Foreskin melanocyte (primary cell): ENCODE measurements at places on chromosomes 16 and 17.

DNA sequence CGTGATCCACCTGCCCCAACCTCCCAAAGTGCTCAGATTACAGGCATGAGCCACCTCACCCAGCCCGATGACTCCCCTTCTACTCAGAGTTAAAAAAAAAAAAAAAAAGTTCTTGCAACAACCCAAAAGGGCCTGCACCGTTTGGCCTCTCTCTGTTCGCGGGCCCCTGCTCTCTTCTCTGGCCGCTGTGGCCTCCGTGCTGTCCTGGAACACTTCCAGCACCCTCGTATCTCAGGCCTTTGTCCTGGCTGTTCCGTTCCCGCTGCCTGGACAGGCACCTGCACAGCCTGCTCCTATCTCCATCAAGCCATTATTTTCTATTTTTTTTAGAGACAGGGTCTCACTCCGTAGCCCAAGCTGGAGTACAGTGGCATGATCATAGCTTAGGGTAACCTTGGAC, 10.8 kb downstream of the MYO1C start:
- DNase-seq, result no peak

- DNase-seq, result no peak
Observed at GRCh38 chr16:66853261-66854139, 9.3 kb downstream of the CA7 start.

DNA sequence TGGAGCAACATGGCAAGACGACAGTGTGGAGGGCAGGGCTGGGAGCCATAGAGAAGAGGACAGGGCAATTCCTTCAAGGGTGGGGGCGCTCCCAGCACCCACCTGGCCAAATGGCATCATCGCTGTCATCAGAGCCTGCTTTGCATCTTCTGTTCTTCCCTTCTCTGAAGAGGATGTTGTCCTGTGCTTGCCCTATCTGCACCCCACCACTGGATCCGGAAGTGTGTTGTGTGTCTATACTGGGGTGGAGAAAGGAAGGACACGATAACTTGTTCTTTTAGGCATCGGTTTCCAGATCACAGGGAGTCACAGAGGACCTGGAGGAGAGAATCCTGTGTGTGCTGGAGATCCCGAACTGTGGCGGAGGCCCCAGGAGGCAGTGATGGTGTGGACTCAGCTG, 25.7 kb upstream of the ANKRD40CL start:
- DNase-seq, result no peak

GRCh38 chr17:18257268-18257981, 1.1 kb downstream of the FLII start:
- DNase-seq, result no peak

GRCh38 chr16:64150193-64150592, 971.7 kb downstream of the CDH11 start:
- no peak for DNase-seq

DNA sequence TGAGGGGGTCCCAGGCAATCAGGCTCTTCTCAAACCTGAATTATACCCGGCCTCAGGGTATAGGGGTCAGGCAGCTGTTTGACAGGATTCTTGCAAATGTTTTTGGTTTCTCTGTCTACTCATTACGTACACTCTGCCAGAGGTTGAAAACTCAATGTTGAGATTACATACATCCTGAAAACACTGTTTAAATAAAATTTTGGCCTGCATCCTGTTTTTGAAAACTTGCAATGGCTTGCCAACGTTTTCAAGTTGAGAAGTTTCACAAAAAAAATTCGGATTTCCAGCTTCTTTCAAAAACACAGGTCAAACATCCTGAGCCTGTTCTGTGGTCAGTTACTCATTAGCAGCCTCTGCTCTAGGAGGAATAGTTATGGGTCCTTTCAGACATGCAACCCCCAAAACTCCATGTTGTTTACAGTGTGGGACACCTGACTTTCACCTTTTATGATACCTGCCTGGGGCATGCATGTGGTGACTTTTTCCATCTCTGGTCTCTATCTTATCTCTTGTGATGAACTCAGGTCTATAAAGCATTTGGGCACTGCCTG, 577.8 kb downstream of the WWOX start:
- no peak for DNase-seq

GRCh38 chr16:4081521-4082021, 34.7 kb downstream of the ADCY9 start:
- no peak for DNase-seq

DNA sequence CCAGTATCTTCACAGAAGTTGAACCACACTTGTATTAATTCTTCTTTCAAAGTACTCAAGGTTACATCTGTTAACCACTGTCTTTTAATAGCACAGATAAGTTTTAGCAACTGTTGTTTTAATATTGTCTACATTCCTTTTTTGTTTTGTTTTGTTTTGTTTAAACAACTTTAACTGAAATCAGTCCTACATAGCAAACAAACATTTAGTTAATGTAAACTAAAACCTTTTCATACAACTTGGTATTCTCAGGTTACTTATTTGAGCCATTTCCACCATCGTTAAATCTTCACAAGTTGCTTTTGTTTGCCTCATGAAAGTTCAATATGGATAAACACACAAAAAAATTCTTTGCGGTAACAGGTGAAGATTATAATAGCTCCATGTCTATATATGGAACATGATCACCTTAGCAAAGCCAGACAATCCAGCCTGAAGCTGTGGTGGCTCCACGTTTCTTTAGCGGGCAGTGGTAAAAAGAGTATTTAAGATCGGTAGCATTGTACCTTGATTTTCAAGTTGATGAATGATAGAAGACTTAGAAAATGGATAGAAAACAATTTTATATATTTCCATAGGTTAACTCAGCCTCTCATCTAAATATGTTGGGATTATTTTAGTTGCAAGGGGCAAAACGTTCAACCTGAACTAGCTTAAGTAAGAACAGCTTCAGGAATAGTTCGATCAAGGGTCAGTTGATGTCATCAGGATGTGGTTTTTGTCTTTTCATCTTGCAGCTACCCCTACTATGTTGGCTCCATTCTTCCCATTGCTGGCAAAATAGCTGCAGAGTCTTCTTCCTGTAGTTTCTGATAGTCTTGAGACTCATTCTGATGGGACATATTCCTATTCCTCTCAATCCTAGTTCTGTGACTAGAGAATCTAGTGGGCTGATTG, 182.8 kb downstream of the FTO start:
- DNase-seq, result no peak

GRCh38 chr17:3029213-3029913, 34.0 kb downstream of the OR1D5 start:
- no peak for DNase-seq

DNA sequence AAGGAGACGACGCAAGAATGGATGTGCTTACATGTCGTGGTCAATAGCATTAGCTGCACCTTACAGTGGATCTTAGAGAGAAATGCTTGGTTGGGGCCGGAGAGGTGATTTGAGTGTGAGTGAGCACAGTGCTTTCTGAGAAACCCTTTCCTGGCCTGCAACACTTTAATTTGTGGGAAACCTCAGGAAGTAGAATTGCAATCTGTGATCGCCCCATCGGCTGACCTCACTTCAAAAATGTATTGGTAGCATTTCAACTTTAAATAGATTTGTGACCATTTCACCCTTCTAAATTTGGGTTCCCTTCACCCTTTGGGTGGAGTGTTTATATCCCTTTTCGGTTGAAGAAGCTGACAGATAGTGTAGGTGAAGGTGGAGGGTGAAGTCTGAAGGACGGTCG, 13.2 kb downstream of the PRKCB start:
- DNase-seq, result no peak

GRCh38 chr16:88785106-88785924, at the start of gene PIEZO1:
Gene PIEZO1, minus strand, starts transcription at chr16:88785220. Its CDS starts 256 bp downstream, at chr16:88784964.
- no peak for DNase-seq

- no peak for DNase-seq
Observed at GRCh38 chr17:27649929-27650328, 18.9 kb downstream of the LGALS9 start.

GRCh38 chr17:8798176-8798845, 854 bp downstream of the MFSD6L start:
- DNase-seq, result no peak

GRCh38 chr16:77591347-77591746, 131.0 kb upstream of the NUDT7 start:
- no peak for DNase-seq

DNA sequence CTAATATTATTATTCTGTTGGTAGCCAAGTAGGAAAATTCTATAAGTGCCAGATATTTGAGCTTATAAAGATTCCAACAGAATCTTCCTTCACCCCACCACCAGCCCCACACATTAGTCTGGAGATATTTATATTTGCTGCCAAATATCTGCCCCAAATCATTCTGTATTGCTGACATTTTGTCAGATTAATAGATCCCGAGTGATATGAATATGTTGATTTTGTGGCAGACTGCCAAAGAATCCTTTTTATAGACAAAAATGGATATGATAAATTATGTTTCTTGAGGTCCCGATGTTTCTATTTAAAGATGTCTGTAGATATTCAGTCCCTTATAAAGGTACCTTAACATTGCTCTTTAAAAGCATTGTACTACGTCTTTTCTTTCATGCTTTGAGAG, 162.2 kb upstream of the KCNJ16 start:
- DNase-seq, result no peak

DNA sequence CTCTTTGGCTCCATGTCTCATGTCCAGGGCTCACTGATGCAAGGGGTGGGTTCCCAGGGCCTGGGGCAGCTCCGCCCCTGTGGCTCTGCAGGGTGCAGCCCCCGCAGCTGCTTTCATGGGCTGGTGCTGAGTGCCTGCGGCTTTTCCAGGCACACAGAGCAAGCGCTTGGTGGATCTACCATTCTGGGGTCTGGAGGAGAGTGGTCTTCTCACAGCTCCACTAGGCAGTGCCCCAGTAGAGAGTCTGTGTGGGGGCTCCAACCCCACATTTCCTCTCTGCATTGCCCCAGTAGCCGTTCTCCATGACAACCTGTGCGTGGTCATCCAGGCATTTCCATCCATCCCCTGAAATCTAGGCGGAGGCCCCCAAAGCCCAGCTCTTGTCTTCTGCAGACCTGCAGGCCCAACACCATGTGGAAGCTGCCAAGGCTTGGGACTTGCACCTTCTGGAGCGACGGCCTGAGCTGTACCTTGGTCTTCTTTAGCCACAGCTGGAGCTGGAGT, 5.2 kb downstream of the IL32 start:
- no peak for DNase-seq

DNA sequence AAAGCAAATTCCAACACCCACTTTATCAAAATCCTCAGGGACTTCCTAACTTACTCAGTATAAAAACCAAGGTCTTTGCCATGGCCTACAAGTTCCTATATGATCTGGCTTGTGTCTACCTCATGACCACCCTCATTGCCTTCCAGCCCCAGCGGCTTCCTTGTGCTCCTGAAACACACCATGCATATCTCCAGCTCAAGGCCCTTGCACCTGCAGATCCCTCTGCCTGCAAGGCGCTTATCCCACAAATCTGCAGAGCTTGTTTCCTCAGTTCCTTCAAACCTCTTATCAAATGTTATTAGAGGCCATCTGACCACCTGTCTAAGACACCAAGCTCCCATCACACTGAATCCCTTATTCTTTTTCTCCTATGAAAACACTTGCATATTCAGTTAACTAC, 2.6 kb downstream of the BBS2 start:
- DNase-seq, result no peak

GRCh38 chr17:8005967-8006730, 3.7 kb downstream of the GUCY2D start:
- no peak for DNase-seq

DNA sequence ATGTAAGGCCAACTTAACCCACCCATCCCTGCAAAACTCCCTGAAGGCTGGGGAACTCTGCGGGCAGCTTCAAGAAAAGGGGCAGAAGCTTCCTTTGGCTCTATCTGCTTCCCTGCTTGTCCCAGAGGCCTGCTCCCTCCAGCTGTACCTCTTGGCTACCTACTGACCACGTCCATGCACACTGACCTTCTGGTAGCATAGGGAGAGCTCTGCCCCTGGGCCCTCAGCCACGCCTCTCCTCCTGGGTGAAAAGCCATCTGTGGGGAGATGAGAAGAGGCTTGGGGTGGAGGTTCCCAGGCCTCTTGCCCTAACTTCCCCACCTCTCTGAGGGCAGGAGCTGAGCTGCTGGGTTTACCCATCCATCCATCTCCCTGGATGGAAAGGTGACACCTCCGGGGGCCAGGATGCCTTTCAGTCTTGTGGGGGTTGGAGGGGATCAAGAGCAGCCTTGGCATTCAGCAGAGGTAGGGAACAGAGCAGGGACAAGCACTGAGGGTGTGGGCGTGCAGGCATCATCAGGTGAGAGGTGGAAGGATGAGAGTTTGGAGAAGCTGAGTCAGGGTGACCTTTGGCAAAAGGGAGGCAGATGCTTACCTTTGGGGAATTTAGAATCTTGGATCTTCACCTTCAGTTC, 23.4 kb upstream of the MFSD6L start:
- no peak for DNase-seq

DNA sequence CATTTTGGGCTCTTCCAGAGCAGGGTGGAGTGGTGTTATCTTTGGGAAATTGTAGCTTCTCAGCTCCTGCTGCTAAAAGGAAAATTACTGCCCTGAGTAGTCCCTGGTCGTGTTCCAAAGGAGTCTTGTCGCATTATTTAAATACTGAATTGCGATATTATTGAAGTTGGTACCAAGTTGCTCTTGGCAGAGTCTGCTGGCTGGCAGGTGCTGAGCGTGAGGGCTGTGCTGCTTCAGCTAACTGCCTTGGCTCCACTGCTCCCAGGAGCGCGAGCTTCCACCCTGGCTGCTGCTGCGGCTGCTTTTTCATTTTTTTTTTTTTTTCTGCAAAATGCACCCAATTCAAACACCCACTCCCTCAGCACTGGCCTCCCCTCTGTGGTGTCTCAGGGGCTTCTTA, 289.8 kb downstream of the MAF start:
- DNase-seq, result no peak

DNA sequence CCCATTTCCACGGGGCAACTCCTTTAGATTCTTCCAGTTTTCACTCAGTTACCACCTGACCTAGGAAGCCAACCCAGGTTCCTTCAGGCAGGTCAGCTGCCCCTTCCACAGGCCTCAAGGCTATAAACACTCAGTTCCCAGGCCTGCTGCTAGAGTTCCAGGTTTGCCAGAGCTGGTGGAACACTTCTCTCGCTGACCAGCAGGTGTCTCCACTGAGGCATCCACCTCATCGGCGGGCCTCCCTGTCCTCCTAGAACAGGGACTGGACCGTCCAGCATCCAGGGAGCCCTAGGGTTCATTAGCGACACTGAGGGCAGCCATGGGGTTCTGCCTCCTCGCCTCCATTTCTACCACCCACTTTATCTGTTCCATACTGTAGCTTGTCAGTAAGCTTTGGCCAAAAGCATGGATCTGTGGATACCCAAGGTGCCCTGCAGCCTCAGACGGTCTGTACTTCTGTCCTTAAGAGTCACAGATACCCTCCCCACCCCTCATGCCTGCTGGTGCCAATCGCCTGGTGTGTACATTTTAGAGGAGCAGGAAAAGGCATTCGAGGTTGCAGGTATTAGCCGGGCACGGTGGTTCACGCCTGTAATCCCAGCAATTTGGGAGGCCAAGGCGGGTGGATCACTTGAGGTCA, 29.0 kb downstream of the PIMREG start:
- peak; percentile 44 for DNase-seq

GRCh38 chr17:74153821-74154430, 49.6 kb upstream of the RPL38 start:
- DNase-seq, result no peak

- DNase-seq, result no peak
Observed at GRCh38 chr16:13148836-13149235, 247.4 kb downstream of the SHISA9 start.

DNA sequence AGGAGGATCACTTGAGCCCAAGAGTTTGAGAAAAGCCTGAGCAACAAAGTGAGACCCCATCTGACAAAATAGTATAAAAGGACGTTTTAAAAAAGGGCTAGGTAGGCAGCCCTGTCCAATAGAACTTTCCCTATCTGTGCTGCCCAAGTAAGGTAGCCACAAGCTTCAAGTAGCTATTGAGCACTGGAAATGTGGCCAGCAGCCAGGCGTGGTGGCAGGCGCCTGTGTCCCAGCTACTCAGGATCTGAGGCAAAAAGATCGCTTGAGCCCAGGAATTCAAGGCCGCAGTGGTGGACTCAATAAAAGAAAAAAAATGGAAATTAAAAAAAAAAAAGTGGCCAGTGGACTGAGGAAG, 1.5 kb upstream of the NQO1 start:
- no peak for DNase-seq
